T-helper 1 cell (primary cell): ENCODE measurements at places on chromosomes 11 and 22.

- no peak for DNase-seq
These were observed 578 bp upstream of the NUP160 start for GRCh38 chr11:47848700-47849155.

- no peak for DNase-seq
These were observed 266.1 kb downstream of the CADM1 start for GRCh38 chr11:115238086-115238485.

GRCh38 chr11:127049486-127049885 is 48.9 kb upstream of the KIRREL3 start:
- DNase-seq: no peak

DNA sequence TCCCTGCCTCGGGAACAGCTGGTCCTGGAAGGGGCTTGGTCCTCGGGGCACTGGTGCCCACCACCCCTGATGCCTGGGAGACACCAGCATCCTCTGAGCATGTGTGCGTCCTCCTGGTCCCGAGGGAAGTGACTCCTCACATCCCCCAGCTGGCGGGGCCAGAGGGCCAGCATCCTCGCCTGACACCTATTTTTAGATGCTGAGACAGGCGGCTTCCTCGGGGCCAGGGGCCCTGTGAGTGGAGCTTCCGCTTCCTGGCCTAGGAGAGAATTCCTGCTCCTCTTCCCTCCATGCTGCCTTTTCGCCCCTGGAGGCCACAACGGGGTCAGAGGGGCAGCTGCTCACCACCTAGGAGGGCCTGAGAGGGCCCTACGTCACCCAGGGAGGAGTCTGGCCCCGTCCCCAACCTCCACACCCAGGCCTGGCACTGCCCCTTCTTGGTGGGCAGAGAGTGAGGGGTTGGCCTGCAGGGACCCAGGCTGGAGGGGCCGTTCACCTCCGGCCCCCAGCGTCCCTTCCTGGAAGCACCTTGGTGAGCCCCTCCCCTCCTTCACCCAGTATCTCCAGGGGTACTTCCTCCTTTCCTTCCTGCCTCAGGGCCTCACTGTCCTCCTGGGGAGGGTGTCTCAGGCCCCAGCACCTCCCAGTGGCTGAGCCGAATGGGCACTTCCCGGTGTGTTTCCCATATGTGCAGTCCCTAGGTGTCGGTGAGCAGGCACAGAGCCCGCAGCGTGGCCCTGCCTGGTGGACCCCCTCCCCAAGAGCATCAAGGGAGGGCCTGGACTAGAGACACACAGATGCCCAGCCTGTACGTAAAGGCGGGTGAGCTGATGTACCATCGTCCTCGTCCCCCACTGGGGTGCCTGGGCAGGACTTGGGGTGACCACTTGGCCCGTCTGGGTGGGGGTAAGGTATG is 6.1 kb downstream of the CD81 start:
- no peak for DNase-seq

DNA sequence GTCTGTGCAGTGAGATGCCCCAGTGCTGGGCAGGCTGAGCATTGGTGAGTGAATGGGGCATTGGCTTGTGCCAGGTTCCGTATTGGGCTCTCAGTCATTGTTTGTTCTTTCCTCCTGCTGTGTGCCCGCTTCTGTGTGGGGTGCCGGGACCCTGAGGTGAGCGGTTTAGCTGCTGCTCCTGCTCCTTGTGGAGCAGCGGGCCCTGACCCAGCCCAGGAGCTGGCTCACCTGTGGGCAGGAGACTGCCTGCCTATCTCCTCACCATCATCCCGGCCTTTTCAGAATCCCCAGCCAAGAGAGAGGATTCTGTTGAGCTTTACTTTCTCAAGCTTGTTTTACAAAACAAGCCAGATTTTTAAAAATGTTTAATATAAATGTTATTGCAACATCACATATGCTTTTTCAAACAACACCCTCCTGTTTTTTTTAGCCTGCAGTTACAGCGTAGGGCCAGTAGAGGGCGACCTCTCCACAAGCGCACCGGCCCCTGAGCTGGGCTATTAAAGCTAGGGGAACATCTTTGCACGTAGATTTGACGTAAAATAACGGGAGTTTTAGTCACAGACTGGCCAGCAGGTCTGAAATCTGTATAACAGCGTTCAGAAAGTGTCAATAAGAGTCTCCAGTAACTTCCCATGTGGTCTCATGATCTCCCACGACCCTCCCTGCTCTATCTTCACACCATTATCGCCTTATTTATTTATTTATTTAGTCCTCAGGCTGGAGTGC is 25.1 kb upstream of the RELT start:
- DNase-seq: peak; percentile 44

- DNase-seq: no peak
These were observed 244.7 kb downstream of the SOX6 start for GRCh38 chr11:16111690-16112089.
